NCI-H2081 treated with DMSO at 0.1 percent for 48 hours (cell line): ENCODE measurements at places on chromosomes 12 and 14.

DNA sequence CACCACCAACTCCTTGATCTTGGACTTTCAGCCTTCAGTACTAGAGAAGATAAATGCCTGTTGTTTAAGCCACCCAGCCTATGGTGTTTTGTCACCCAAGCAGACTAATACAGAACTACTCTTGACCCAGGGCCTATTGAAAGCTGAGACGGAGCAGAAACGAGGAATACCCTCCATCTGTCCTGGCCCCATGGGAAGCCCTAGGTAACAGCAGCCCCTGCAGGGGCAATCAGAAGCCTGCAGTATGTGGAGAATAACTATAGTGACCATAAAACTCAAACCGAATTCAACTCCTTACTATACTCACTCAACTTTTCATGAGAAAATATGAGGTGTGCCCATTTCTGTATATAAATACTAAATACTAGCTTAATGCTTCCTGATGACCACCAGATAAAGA lies 307.4 kb downstream of the NUAK1 start:
- no peak for DNase-seq

DNA sequence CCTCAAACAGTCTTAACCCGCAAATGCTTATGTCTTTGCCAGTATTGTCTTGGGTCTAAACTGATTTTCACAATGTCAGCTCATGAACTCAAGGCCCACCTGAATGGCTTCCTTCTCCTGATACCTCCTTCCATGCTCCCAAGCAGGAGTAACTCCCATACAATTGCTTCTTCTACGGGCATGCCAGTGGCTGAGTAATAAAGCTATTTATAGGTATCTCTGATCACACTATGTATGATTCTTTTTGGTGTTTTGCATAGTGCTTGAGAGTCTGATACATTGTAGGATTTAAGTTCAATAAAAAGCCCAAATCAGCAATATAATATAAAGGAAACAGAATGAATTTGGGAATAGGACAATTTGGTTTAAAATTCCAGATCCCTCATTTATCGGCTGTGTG lies 235.0 kb upstream of the DCN start:
- no peak for DNase-seq

DNA sequence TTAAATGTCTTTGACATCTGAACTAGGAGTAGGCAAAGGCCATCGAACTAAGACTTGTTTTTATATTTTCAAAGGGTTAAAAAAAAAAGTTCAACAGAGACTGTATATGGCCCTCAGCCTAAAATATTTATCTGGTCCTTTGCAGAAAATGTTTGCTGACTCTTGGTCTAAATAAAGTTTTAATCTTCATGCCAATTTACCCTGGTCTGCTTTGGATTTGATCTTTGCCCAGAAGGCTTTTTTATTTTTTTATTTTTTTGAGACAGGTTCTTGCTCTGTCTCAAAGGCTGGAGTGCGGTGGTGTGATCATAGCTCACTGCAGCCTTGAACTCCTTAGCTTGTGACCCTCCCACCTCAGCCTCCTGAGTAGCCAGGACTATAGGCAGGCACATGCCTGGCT lies 47.1 kb downstream of the SPATS2 start:
- DNase-seq: no peak

GRCh38 chr14:21917699-21918436 lies 244.2 kb upstream of the OR4E1 start:
- DNase-seq: no peak

GRCh38 chr14:50093496-50093895 lies 22.9 kb downstream of the VCPKMT start:
- no peak for DNase-seq
